ENCODE measurements at places on chromosomes 7 and 10. TPM values are rescaled to one million over a fixed set of nuclear protein-coding genes. Genes with fewer than 3 reads are reported as not detected.
A peak's percentile ranks its signal among the peaks of the same experiment; 100 is the strongest.

GRCh38 chr10:3652886-3653285, 132.1 kb downstream of the KLF6 start:
- no peak for DNase-seq

DNA sequence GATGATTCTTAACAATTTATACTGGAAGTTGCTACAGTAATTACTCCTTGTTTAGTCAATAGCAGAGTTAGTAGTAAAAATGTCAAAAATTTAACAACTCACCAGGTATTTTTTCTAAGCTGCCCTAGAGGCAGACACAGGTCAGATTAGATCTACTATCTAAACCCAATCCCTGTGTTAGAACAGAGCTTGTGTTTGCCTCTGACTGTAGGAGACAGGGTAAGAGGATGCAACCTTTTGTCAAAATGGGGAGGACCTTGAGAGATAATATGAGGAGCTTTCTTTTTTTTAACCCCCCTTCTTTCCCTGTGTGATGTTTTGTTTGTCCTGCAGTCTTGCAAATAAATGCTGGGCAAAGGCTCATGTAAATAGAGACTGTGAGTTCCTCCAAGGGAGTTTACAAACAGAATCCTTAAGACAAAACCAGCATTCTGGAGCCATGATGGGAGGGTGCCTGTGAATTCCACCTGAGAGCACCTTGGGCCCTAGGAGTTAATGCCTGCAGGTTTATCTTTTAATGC, 353.1 kb downstream of the GATA3 start:
- no peak for DNase-seq

- DNase-seq: no peak
These were observed 4.8 kb downstream of the SLC25A28 start for GRCh38 chr10:99615426-99615825.

INMT gene
- polyA plus RNA-seq: 237 TPM

GRCh38 chr10:63703113-63703670, 182.0 kb downstream of the REEP3 start:
- peak; percentile 76 for DNase-seq

- no peak for DNase-seq
These were observed 324.7 kb downstream of the ADARB2 start for GRCh38 chr10:1412531-1413189.

- DNase-seq: no peak
These were observed 52.9 kb downstream of the MTPN start for GRCh38 chr7:135924302-135924701.

IFIT1B gene
- polyA plus RNA-seq: not detected

DNA sequence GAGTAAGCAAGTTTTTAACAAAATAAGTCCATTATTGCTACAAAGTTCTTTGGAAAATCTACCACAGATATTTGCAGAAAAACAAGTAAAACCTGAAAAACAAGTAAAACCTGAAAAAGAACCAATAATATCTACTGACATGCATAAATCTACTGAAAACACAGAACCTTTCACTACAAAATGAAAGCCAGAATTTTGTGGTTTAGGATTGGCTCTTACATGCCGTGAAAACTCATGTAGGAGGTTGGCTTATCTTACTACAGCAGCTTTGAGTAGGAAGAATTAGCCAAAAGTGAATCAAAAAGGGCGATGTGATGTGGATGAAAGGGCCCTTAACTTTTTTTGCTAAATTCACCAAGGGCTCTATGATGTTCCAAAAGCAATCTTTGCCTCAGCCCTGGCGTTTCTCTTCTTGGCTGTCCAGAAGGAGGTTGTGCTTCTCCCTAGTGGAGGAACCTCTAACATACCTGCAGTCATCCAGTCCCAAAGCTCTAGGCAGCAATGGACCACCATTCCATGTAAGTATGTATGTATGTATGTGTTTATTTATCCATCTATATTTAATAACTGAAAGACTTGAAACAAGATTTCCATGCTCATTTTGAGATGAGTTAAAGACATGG, 93.5 kb upstream of the ZNF804B start:
- DNase-seq: no peak

GRCh38 chr7:140625908-140626868, 14.4 kb downstream of the DENND2A start:
- DNase-seq: peak; percentile 97

NUTM2A gene
- 0.06 TPM for polyA plus RNA-seq

- DNase-seq: peak; percentile 40
These were observed 169.6 kb downstream of the SRPK2 start for GRCh38 chr7:105218939-105219770.

HECTD2 gene
- 5.2 TPM for polyA plus RNA-seq

SPDYE6 gene
- not detected for polyA plus RNA-seq

GRCh38 chr7:81688622-81689411, 81.0 kb downstream of the HGF start:
- DNase-seq: no peak

UCMA gene
- not detected for polyA plus RNA-seq

- no peak for DNase-seq
These were observed 29.5 kb downstream of the FAM171A1 start for GRCh38 chr10:15341502-15342128.

DNA sequence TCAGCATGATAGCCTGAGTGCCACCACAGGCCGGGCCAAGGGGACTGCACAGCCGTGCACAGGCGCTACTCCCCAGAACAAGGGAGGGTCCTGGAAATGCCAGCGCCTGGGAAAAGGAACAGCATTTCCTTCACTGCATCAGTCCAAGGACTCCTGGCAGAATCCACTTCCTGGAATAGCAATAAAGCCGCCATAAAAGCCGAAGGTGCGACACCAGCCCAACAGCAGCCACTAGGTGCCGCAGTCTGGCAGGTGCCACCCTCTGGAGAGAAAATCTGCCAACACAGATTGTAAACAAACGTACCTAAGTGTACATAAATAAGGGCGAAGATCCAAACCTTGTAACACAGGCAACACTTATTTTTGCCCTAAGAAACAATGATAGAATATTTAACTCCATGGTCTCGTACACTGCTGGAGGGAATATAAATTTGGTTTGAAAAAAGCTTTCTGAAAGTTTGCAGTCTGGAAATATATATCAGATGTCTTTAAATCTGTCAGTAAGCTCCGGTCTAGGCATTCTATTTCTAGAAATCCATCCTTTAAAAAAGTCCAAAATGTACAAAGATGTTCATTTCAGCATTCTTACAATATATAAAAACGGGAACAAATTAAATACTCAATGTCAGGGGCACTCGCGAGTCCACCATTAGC, 22.2 kb downstream of the VOPP1 start:
- no peak for DNase-seq

C10orf53 gene
- polyA plus RNA-seq: not detected
